ENCODE measurements at places on chromosomes 4 and X. TPM values are rescaled to one million over a fixed set of nuclear protein-coding genes. Genes with fewer than 3 reads are reported as not detected.

The ART3 gene
- total RNA-seq = 0.55 TPM

The XG gene
- total RNA-seq = 0.76 TPM

The TACC3 gene
- total RNA-seq = 5.9 TPM

DNA sequence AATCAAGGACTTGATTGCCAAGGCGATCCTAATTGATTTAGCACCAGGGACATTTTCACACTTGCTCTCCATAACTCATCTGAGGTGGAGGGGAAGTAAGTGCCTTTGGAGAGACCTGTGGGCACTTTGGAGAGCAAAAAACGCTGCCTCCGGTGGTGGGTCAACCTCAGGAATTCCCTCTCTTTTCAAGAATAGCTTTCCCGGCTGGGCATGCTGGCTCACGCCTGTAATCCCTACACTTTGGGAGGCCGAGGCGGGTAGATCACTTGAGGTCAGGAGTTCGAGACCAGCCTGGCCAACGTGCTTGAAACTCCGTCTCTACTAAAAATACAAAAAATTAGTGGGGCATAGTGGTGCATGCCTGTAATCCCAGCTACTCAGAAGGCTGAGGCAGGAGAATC lies 49.2 kb downstream of the PRPS1 start:
- H3K36me3 ChIP-seq = no peaks in the 10 kb centered on the region
- H3K4me1 ChIP-seq = no peaks in the 10 kb centered on the region
- H3K27ac ChIP-seq = peak overlapping the region; percentile 94
- no peaks in the 10 kb centered on the region for H3K27me3 ChIP-seq
- H3K4me3 ChIP-seq = no peak overlapping the region
- no peak for DNase-seq

GRCh38 chr4:140251571-140251970 lies 97.6 kb upstream of the MAML3 start:
- no peak overlapping the region for H3K4me3 ChIP-seq
- peak overlapping the region; percentile 99 for H3K27ac ChIP-seq
- no peaks in the 10 kb centered on the region for H3K36me3 ChIP-seq
- no peaks in the 10 kb centered on the region for H3K4me1 ChIP-seq

GRCh38 chr4:159137176-159137575 lies 34.3 kb downstream of the RAPGEF2 start:
- H3K27ac ChIP-seq = no peak overlapping the region
- H3K27me3 ChIP-seq = no peaks in the 10 kb centered on the region
- H3K36me3 ChIP-seq = no peaks in the 10 kb centered on the region
- H3K4me1 ChIP-seq = no peaks in the 10 kb centered on the region
- DNase-seq = no peak
- H3K4me3 ChIP-seq = no peak overlapping the region

GRCh38 chr4:31667686-31668085 lies 947.5 kb downstream of the PCDH7 start:
- no peaks in the 10 kb centered on the region for H3K4me1 ChIP-seq
- H3K4me3 ChIP-seq = no peak overlapping the region
- no peak for DNase-seq
- H3K36me3 ChIP-seq = no peaks in the 10 kb centered on the region
- H3K27me3 ChIP-seq = no peaks in the 10 kb centered on the region

- no peaks in the 10 kb centered on the region for H3K4me1 ChIP-seq
- H3K27ac ChIP-seq = no peak overlapping the region
- no peaks in the 10 kb centered on the region for H3K36me3 ChIP-seq
- H3K27me3 ChIP-seq = no peaks in the 10 kb centered on the region
- no peak overlapping the region for H3K4me3 ChIP-seq
- no peak for DNase-seq
Observed at GRCh38 chr4:89266128-89266527, 41.5 kb downstream of the GPRIN3 start.

DNA sequence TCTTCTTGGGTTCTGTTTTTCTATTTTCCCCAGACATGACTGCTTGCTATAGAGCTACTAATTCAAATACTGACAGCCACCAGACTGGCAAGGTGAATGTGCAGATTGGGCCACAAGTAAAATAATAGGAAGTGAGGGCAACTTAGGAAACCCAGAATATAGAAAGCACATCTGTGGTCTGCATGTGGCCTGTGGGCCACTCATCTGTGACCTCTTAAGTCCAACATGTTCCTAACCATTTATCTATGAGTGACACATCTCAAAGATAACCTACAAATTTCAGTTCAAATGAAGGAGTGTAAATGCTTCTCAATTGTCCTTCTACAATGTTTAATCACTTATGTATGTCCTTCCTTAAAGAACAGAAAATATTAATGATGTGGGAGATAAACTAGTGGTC lies 128.9 kb downstream of the REELD1 start:
- H3K27ac ChIP-seq = no peak overlapping the region
- H3K36me3 ChIP-seq = no peaks in the 10 kb centered on the region
- H3K27me3 ChIP-seq = no peaks in the 10 kb centered on the region
- H3K4me3 ChIP-seq = no peak overlapping the region
- H3K4me1 ChIP-seq = no peaks in the 10 kb centered on the region

DNA sequence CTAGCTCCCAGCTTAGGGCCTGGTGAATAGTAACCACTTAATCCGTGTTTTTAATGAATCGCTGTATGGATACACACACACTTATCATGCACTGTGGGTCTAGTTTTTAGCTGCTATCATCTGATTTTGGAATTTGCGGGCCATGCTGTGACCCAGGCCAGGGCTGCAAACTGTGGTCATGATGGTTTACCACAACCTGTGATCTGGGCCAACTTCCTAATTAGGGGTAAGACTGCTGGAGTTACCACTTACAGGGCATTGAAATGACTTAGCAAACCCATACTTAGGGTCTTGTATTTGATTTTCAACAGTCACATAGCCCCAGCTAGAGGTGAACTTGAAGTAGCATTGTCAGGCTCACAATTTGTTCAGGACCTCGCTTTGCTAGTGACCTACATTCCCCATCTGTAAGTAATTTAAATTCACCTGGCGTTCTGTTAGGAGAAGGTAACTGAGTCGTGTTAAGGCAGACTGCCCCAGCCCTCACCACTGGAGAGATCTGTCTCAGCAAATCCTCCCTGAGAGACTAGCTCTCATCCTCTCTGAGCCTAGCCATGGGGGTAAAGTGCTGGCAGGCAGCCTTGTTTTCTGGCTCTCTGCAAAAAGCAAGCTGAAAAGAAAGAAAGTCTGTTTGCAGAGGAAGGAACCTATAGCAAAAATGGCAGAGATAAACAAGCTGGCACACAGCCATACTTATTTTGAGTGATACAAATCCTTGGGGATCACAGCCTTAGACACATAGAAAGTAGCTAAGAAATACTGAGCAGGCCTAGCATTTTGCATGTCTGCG lies 33.8 kb upstream of the EGFL6 start:
- no peaks in the 10 kb centered on the region for H3K27me3 ChIP-seq
- H3K4me3 ChIP-seq = no peak overlapping the region
- H3K27ac ChIP-seq = no peak overlapping the region
- no peaks in the 10 kb centered on the region for H3K36me3 ChIP-seq

GRCh38 chrX:134999469-134999868 lies 8.7 kb downstream of the SMIM10 start:
- no peaks in the 10 kb centered on the region for H3K27me3 ChIP-seq
- H3K27ac ChIP-seq = no peak overlapping the region
- no peak overlapping the region for H3K4me3 ChIP-seq
- no peaks in the 10 kb centered on the region for H3K36me3 ChIP-seq

GRCh38 chrX:145677109-145677817 lies 140.4 kb upstream of the SLITRK2 start:
- H3K27me3 ChIP-seq = no peaks in the 10 kb centered on the region
- no peaks in the 10 kb centered on the region for H3K36me3 ChIP-seq
- no peak for DNase-seq

- H3K27me3 ChIP-seq = no peaks in the 10 kb centered on the region
- H3K36me3 ChIP-seq = no peaks in the 10 kb centered on the region
- H3K4me3 ChIP-seq = no peak overlapping the region
- DNase-seq = no peak
- H3K4me1 ChIP-seq = no peaks in the 10 kb centered on the region
- H3K27ac ChIP-seq = no peak overlapping the region
Observed at GRCh38 chr4:26884486-26884988, 23.9 kb downstream of the STIM2 start.

DNA sequence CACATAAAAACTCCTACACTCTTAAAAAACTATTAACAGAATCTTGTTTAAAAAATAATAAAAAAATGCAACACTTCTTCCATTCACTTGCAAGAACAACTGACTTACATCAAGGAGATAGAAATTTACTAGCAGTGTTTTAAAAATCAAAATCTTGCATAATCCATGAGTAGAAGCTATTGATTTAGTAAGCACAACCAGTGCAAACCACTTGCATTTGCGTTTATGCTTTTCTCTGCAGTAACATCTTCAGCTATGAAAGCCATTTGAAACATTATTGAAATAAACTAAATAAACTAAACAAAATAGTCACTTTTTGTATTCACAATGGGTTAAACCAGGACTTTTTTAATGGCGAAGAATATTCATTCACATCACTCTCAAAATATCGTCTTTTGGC lies 389.2 kb upstream of the EMCN start:
- no peak for DNase-seq
- H3K4me3 ChIP-seq = no peak overlapping the region
- H3K27me3 ChIP-seq = no peaks in the 10 kb centered on the region
- no peaks in the 10 kb centered on the region for H3K36me3 ChIP-seq

DNA sequence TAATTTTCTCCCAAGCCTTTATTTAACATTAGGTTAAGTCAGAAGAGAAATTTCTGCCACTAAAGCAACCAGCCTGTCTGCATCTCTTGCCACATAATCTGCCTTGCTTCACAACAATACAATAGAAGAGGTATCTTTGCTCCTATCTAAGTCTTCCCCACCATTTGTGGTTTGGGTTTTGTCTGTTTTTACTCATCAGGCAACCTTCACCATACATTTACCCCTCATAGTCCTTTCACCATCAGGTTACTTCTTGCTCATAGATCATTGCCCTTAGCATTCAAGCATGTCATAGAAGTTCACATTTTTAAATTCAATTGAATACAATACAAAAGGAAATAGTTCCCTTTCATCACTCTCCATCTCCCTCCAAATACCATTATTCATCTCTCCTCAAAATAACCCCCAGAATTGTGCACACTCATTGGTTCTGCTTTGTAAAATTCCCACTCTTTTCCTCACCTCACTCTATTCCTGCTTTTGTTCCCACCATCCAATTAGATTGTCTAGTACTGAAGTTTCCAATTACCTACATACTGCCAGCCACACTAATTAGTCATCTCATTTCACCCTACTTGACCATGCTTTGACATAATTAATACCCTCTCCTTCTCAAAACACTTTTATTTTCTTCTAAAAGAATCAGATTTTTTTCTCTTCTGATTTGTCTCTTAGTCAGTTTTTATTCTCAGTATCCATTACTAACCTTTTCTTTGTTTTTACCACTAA lies 1957.0 kb upstream of the AGA start:
- no peak for DNase-seq
- H3K36me3 ChIP-seq = no peaks in the 10 kb centered on the region
- H3K4me1 ChIP-seq = no peaks in the 10 kb centered on the region
- H3K27ac ChIP-seq = no peak overlapping the region

Data from uterus (tissue), 4 donors.